Activated CD8-positive, alpha-beta memory T cell treated with anti-CD3 and anti-CD28 coated beads for 1 hour (primary cell): ENCODE measurements at places on chromosomes 12 and 14.

DNA sequence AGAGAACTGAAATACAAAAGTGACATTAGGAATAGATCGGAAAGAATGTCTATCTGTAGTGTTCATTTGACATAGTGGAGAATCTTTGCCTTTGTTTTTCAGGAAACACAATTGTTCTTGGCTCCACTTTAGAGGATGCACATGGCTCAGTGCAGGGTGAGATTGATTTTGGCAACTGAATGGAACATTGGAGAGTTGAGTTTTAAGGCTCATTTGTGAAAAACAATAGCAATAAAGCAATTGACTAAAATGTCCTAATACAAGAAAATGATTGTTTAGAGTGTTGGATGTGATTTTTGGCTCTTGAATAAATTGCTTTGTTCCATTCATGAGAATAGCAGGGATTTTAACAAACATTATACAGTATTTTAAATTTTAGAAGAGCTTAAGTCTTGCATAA lies 116.4 kb downstream of the SLC38A1 start:
- DNase-seq, result no peak

GRCh38 chr14:34453226-34453625 lies 8.8 kb downstream of the SPTSSA start:
- DNase-seq, result no peak

- no peak for DNase-seq
Observed at GRCh38 chr14:82159624-82160023, 626.0 kb upstream of the SEL1L start.

DNA sequence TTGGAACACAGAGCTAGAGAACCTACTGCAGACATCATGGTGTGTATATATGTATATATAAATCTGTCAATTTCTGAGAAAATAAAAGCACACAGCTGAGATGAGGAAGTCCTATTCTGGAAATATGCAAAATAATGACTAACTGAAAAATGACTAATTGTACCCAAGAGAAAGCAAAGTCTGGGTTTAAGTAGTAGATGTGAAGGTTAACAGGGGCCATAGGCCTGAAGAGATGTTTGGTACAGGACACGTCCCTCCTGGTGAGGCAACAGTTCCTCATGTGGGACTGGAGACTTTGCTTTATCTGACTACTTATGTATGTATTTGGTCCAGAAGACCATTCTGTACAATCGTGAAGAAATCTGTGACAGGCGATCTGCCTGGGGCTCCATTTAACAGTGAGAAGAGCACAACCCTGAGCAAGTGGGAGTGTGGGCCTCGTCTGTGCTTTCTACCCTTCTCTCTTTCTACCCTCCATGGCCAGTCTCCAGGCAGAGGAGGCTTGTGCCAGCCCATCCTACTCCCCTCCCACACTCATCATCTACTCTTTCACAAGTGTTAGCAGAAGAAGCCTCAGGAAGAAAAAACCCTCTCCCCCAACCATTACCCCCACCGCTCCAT lies 67.5 kb downstream of the SLC41A2 start:
- no peak for DNase-seq

DNA sequence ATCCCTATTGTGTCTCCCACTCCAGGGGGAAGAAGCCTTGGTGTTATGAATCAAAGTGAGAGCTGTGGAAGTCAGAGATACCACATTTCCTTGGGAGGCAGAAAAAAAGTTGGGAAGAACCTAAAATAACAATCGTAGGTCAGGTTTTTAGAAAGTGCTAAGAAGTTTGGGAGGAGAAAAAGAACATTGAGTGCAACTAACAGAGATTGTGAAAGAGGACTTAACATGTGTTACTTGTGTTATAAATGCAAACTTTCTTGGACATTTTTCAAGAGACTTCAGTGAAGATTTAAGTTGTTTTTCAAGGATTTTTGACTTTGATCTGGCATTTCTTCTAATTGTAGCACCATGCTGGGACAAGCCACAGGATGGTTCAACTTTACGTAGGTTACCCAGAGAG lies 7.8 kb upstream of the ERP27 start:
- DNase-seq, result no peak

GRCh38 chr14:24725311-24725710 lies 91.3 kb upstream of the GZMB start:
- no peak for DNase-seq

- DNase-seq, result no peak
Observed at GRCh38 chr12:87376722-87377121, 652.5 kb downstream of the C12orf50 start.

- no peak for DNase-seq
Observed at GRCh38 chr14:20781803-20782202, 735 bp downstream of the RNASE6 start.

GRCh38 chr12:106039646-106040404 lies 98.9 kb downstream of the NUAK1 start:
- DNase-seq, result no peak

GRCh38 chr12:60602601-60603000 lies 1006.8 kb downstream of the SLC16A7 start:
- DNase-seq, result no peak
